Hematopoietic multipotent progenitor cell treated with erythropoietin and hydrocortisone succinate and interleukin-3 and kit ligand, for 15 days (in vitro differentiated cells): ENCODE measurements at places on chromosomes 3 and 15.

GRCh38 chr3:76986876-76987474 is 52.9 kb upstream of the ROBO2 start:
- DNase-seq = no peak

- no peak for DNase-seq
Measured at GRCh38 chr3:159733194-159733860, 255.3 kb upstream of the IL12A start.

GRCh38 chr3:104347291-104347690 is 1019.4 kb upstream of the ALCAM start:
- DNase-seq = no peak

GRCh38 chr3:142888099-142888480 is 793 bp downstream of the PCOLCE2 start:
- peak; percentile 9 for DNase-seq

- no peak for DNase-seq
Measured at GRCh38 chr3:4515916-4516579, 22.9 kb downstream of the ITPR1 start.

DNA sequence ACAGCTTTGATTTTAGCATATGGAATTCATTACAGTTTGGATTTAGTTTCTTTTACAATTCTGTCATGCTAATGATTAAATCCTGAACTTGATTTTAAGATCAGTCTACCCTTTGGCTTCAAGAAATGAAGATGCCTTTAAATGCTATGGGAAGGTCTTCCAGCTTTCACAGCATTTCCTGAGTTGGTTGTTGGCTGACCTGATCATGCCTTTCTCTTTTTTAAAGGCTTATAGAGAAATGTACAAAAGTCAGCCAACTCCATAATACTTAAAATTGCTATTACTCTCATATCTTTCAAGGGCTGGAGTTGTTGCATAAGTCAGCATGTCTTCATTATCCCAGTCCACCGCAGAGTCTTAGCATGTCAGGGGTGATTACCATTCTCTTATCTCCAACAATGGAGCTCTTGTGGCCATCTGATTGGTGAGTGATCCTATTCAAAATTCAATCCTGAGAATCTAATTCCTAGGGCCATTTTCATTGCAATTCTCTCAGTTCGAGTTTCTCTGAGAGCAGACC is 123.8 kb downstream of the GMNC start:
- no peak for DNase-seq

- DNase-seq = peak; percentile 70
Measured at GRCh38 chr15:45162771-45163507, 24.8 kb downstream of the SHF start.

- no peak for DNase-seq
Measured at GRCh38 chr3:150874666-150875219, 30.5 kb downstream of the MINDY4B start.

- DNase-seq = no peak
Measured at GRCh38 chr15:57827021-57827420, 120.5 kb downstream of the POLR2M start.

GRCh38 chr3:193835414-193835813 is 242.4 kb downstream of the OPA1 start:
- no peak for DNase-seq

DNA sequence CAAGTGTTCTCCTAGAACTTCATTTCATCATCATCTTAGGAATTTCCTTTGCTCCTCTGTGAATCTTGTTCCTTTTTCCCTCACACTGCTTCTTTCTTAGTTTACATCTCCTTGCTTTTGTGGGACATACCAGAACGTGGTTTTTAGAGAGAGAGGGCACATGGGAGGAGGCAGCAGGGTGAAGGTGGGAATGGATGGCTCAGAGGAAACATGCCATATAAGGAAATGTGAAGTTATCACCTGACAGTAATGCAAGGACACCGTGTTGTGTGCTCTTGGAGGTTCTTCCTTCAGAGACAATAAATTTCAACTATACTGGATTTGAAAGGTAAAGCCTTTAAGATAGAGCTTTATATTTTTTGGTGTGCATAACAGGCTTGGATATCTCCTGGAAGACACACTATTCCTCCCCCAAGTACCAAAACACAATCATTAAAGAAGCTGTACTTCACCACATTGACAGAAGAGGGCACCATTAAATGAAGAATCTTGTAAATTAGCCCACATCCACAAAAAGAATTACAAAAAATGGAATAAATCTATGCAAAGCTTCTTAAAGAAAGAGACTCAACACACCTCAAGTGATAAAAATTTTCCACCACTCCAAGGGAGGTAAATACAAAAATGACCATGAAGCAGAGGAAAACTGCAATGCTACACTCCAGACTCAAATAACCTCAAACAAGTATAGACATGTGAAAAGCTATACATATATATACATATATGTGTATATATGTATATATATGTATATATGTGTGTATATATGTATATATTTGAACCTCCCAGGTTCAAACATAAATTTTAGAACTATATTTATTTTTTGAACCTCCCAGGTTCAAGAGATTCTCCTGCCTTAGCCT is 26.1 kb downstream of the RPL39L start:
- DNase-seq = peak; percentile 25

GRCh38 chr15:41104234-41104633 is 11.8 kb downstream of the INO80 start:
- DNase-seq = no peak

GRCh38 chr15:100784493-100785180 is 95.0 kb upstream of the ALDH1A3 start:
- no peak for DNase-seq

DNA sequence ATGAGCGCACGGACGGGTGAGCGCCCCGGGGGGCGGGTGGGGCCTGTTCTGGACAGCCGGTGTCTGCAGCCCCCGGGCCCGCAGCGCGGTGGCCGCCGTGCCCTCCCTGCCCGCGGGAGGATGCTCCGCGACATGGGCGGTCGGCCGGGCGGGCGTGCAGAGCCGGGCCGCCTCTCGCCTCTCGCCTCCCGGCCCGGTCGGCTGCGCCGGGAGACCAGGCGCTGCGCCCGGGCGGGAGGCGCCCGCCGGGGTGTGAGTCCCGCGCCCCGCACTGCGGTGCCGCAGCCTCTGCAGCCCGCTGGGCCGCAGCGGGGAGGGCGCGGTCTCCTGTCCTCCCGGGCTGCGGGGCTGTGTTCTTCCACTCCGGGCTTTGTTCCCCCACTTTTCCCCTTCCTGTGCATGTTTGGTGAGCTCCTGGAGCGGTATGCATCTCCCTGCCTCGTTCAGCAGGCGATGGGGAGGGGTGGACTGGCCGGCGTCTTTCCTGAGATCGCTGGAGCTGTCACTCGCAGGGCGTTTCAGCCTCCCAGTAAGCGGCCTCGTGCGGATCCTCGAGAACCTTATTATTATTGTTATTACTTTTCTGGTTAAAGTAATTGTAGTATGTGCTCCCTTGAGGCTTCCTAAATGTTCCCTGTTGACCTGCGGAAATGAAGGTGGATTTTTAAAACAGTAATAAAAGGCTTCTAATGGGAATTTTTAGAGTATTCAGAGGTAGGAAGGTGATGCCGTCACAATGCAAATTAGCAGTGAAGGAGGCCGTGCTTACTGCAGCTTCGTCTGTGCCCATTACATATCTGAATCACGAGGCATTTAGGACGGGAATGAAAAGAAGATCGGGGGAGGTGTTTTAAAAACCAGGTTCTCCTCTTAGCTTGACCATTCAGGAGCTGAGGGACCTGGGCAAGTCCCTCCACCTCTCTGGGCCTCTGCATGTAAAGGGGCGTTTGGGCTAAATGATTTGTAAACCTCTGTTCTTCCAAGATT is 593 bp downstream of the TMOD2 start:
- DNase-seq = no peak

- DNase-seq = no peak
Measured at GRCh38 chr3:76049776-76050175, 264.4 kb upstream of the ZNF717 start.

- no peak for DNase-seq
Measured at GRCh38 chr3:107416886-107417285, 39.6 kb downstream of the CCDC54 start.

GRCh38 chr3:96330795-96331194 is 483.6 kb upstream of the EPHA6 start:
- DNase-seq = no peak

DNA sequence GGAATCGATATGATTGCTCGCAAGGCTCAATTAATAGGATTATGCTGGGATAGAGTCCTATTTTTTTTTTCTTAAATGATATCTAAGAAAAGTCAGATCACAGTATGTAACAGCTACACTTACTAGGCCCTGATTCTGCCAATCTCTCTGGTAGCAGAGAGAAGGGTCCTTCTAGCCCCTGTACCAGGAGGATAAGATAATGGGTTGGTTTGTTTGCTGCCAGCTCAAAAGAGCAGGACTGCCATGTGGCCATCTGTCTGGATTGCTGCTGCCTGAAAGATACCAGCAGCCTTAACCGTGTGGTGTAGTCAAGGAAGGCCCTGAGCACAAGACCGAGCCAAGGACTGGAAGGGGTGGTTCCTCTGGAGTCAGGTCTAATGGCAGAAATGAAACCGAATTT is 236.4 kb downstream of the KLF13 start:
- no peak for DNase-seq

GRCh38 chr3:24773798-24774197 is 279.1 kb upstream of the THRB start:
- DNase-seq = no peak

- DNase-seq = no peak
Measured at GRCh38 chr3:121075191-121075590, 167.2 kb downstream of the STXBP5L start.

DNA sequence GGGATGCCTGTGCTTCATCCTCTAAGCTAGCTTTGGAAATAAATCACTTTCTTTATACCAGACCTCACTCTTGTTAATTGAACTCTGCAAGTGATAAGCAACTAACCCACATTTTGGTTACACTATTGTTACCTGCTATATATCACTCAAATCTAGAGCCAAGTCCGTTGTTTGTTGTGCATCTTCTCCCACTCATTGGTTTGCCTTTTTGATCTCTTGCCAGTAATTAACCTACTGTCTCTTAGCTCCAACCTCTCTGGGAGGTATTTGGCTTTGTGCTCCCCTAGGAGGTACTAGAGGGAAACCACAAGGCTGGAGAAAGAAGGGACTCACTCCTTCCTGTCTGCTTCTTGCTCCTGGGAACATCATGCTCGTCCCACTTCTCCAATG is 12.8 kb upstream of the CRBN start:
- no peak for DNase-seq
